Hematopoietic multipotent progenitor cell treated with erythropoietin and hydrocortisone succinate and interleukin-3 and kit ligand, for 4 days (in vitro differentiated cells): ENCODE measurements at places on chromosomes 2 and 18.

DNA sequence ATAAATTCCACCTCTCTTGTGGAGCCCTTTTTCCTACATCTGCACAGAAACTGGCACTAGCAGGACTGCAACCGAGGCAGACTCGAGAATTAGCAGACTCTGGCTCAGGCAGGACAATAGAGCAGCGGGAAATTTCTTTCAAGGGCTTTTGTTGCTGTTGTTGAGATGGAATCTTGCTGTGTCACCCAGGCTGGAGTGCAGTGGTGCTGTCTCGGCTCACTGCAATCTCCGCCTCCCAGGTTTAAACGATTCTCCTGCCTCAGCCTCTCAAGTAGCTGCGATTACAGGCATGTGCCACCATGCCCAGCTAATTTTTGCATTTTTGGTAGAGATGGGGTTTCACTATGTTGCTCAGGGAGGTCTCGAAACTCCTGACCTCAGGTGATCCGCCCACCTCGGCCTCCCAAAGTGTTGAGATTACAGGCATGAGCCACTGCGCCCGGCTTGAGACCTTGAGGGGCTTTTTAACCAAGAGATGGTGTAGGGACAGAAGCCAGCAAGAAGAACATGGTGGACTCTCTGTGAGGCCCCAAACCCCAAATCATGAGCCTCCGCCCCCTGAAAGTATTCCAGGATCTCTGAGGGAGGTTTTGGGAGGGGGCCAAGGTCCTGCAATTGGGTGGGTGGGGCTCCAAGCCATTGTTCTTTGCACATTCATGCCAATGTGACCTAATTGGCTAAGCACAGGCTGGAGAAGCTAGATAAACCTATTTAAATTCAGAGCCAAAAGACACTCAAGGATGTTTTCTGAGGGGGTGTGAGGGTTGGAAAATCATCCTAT is 68.4 kb upstream of the MSH2 start:
- DNase-seq: peak; percentile 65

- peak; percentile 52 for DNase-seq
Observed at GRCh38 chr18:12254136-12254819, at the start of gene CIDEA. Gene CIDEA, plus strand, starts transcription at chr18:12254361. Its CDS starts 23 bp downstream, at chr18:12254384.

- no peak for DNase-seq
Observed at GRCh38 chr2:164242409-164242808, 378.9 kb downstream of the GRB14 start.

- DNase-seq: no peak
Observed at GRCh38 chr2:188675391-188676009, 298.7 kb upstream of the COL3A1 start.

DNA sequence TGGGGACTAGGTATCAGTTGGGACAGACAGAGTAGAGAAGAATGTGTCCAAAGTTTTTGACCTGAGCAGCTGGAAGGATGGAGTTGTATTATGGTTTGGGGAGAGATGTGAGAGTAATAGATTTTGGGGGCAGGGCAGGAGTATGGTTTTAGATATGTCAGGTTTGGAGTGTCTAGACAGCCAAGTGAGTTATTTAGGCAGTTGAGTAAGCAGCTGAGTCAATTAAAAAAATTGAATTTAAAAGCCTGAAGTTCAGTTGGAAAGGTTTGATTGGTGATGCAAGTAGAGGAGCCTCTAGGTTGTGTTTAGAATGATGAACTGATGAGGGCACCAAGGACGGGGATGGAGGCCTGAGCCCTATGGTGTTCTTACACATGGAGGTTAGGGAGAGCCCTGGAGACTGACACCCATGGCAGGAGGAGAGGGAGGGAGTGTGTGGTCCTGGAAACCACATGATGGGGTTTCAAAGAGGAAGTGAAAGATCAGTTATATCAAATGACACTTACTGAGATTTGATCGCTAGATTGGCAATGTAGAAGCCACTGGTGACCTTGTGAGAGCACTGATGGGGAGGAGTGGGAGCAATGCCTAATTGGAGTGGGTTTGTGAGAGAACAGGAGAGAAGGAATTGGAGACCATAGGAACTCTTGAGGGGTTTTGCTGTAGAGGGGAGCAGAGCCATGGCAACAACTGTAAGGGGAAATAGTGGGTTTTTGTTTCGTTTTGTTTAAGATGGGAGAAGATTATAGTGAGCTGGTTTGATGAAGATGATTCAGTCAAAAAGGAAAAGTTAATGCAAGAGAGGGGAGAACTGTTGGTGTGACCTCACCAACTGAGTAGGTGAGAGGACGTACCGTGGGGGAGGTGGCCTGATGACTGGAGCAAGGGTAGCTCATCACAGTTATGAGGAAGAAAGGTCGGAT is 10.3 kb downstream of the ITGA6 start:
- peak; percentile 64 for DNase-seq
